ENCODE measurements at places on chromosomes 1 and 21. TPM values are rescaled to one million over a fixed set of nuclear protein-coding genes. Genes with fewer than 3 reads are reported as not detected.
A peak's percentile ranks its signal among the peaks of the same experiment; 100 is the strongest.

GRCh38 chr1:65687428-65688214 is 105.1 kb upstream of the PDE4B start:
- no peaks in the 10 kb centered on the region for H3K36me3 ChIP-seq
- no peak overlapping the region for H3K27ac ChIP-seq
- no peaks in the 10 kb centered on the region for H3K4me1 ChIP-seq
- H3K27me3 ChIP-seq: no peaks in the 10 kb centered on the region
- H3K4me3 ChIP-seq: no peak overlapping the region
- DNase-seq: peak; percentile 80

- H3K36me3 ChIP-seq: no peaks in the 10 kb centered on the region
- DNase-seq: peak; percentile 32
- peaks cover 32% of the 10 kb centered on the region for H3K27me3 ChIP-seq
- no peak overlapping the region for H3K27ac ChIP-seq
- H3K4me3 ChIP-seq: no peak overlapping the region
Observed at GRCh38 chr21:26961698-26962097, 5.2 kb downstream of the ADAMTS5 start.

GRCh38 chr21:35084869-35085268 is 35.8 kb upstream of the RUNX1 start:
- no peaks in the 10 kb centered on the region for H3K36me3 ChIP-seq
- no peaks in the 10 kb centered on the region for H3K4me1 ChIP-seq
- no peak overlapping the region for H3K27ac ChIP-seq
- H3K27me3 ChIP-seq: no peaks in the 10 kb centered on the region

- peaks cover 39% of the 10 kb centered on the region for H3K4me1 ChIP-seq
- H3K27me3 ChIP-seq: peaks cover 19% of the 10 kb centered on the region
- peak overlapping the region; percentile 85 for H3K4me3 ChIP-seq
- no peak for DNase-seq
- no peak overlapping the region for H3K27ac ChIP-seq
Observed at GRCh38 chr1:145997718-145998023, 1.3 kb upstream of the TXNIP start.

- H3K4me1 ChIP-seq: peaks cover 7% of the 10 kb centered on the region
- H3K27ac ChIP-seq: no peak overlapping the region
- H3K27me3 ChIP-seq: no peaks in the 10 kb centered on the region
- no peaks in the 10 kb centered on the region for H3K36me3 ChIP-seq
- no peak for DNase-seq
Observed at GRCh38 chr1:6779089-6779805, 6.0 kb upstream of the CAMTA1 start.

DNA sequence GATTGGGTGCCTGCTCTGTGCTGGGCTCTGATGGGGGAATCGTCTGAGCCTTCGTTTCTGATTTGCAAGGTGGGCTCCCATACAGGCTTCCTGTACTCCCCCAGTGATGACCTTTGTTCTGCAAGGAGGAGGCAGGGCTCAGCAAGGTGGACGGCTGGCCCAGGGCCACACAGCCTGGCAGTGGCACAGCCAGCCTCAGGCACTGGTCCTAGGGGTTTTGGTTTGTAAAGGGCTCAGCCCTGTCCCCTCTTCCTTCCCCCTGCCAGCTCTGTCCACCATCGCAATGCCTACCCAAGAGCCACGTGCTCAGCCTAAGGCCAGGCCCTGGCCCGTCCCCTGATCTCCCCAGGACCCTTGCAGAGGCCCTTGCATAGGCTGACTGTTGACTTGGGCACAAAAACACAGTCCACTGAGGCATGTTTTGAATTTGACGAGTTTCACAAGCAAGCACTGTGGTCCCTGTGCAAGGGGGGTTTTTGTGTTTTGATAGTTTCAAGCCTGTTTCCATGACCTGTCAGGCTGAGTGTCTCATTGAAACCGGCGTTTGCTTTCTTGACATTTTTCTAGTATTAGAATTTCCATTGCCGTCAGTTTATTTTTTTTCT is 39.5 kb upstream of the TNFRSF1B start:
- no peaks in the 10 kb centered on the region for H3K27me3 ChIP-seq
- H3K4me1 ChIP-seq: no peaks in the 10 kb centered on the region
- no peaks in the 10 kb centered on the region for H3K36me3 ChIP-seq

- no peaks in the 10 kb centered on the region for H3K36me3 ChIP-seq
- H3K4me3 ChIP-seq: peak overlapping the region; percentile 39
- peaks cover 46% of the 10 kb centered on the region for H3K4me1 ChIP-seq
- H3K27ac ChIP-seq: peak overlapping the region; percentile 43
Observed at GRCh38 chr1:82848043-82848442, 1047.3 kb downstream of the ADGRL2 start.

GRCh38 chr1:73516451-73516850 is 681.5 kb downstream of the LRRIQ3 start:
- H3K27me3 ChIP-seq: no peaks in the 10 kb centered on the region
- H3K4me1 ChIP-seq: no peaks in the 10 kb centered on the region
- H3K4me3 ChIP-seq: no peak overlapping the region

DNA sequence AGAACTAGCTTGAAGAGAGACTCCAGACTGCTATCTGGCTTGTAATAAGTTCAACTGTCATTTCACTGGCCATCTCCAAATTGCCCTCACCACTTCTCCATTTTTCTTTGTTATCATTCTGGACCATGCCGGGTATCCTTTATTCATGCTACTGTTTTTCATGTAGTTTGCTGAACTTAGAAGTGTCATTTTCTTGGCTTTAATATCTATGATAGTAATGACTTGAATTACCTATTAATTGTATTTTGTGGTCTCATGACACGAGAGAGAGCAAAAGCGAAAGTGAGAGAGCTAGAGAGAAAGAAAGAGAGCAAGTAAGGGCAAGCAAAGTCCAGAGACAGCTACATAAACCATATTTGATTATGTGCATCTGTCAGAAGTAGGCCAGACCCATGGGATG is 184.9 kb upstream of the ATP1B1 start:
- no peaks in the 10 kb centered on the region for H3K36me3 ChIP-seq
- H3K27ac ChIP-seq: no peak overlapping the region
- peaks cover 26% of the 10 kb centered on the region for H3K4me1 ChIP-seq
- H3K4me3 ChIP-seq: no peak overlapping the region

GRCh38 chr1:87404296-87404695 is 75.6 kb downstream of the LMO4 start:
- H3K27me3 ChIP-seq: no peaks in the 10 kb centered on the region
- H3K4me1 ChIP-seq: peaks cover 7% of the 10 kb centered on the region
- DNase-seq: no peak
- no peak overlapping the region for H3K27ac ChIP-seq
- no peaks in the 10 kb centered on the region for H3K36me3 ChIP-seq

DNA sequence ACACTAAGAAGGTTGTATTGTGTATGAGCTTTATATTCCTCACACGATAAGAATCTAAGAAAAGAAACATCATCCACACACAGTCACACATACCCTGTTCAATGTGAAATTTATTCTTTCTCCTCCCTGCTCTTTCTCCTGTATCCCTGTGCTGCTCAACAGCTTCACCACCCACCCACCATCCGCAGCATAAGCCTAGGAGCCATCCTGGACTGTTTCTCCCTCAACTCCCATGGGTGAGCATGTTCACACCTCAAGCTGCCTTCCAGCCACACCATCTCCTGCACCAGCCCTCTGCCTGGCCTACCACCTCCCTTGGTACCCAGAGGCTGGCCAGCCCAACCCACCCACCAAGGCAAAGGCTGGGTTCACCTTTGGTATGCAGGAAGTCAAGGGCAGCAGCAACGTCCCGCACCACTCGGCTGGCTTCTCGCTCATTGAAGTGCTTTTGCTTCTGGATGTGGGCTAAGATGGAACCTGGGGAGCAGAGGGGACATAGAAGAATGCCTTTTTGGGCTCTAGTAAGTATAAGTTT is 20.3 kb upstream of the KNCN start:
- no peak overlapping the region for H3K27ac ChIP-seq
- DNase-seq: no peak
- peaks cover 40% of the 10 kb centered on the region for H3K4me1 ChIP-seq

- H3K4me1 ChIP-seq: peaks cover 4% of the 10 kb centered on the region
- no peak for DNase-seq
- no peak overlapping the region for H3K27ac ChIP-seq
- no peaks in the 10 kb centered on the region for H3K36me3 ChIP-seq
- H3K4me3 ChIP-seq: no peak overlapping the region
Observed at GRCh38 chr1:41740630-41741239, 178.0 kb downstream of the HIVEP3 start.

DNA sequence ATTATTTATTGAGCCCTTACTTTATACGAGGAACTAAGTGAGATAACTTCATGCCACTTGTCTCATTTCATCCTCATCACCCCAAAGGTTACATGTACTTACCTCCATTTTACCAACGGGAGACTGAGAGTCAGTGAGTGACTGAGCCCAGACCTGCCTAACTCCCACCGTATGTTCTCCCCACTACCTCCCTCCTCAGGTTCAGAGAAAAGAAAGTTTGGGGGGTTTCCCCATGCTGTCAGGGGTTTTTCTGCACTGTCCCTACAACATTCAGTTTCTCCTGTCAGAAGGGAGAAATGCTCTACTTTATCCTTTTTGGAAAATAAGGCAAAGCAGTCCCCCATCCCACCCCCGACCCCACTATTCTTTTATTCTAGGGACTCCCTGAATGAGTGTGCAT is 32.9 kb downstream of the FAM78B start:
- no peaks in the 10 kb centered on the region for H3K4me1 ChIP-seq
- DNase-seq: no peak
- no peaks in the 10 kb centered on the region for H3K27me3 ChIP-seq
- no peak overlapping the region for H3K4me3 ChIP-seq
- no peak overlapping the region for H3K27ac ChIP-seq

DNA sequence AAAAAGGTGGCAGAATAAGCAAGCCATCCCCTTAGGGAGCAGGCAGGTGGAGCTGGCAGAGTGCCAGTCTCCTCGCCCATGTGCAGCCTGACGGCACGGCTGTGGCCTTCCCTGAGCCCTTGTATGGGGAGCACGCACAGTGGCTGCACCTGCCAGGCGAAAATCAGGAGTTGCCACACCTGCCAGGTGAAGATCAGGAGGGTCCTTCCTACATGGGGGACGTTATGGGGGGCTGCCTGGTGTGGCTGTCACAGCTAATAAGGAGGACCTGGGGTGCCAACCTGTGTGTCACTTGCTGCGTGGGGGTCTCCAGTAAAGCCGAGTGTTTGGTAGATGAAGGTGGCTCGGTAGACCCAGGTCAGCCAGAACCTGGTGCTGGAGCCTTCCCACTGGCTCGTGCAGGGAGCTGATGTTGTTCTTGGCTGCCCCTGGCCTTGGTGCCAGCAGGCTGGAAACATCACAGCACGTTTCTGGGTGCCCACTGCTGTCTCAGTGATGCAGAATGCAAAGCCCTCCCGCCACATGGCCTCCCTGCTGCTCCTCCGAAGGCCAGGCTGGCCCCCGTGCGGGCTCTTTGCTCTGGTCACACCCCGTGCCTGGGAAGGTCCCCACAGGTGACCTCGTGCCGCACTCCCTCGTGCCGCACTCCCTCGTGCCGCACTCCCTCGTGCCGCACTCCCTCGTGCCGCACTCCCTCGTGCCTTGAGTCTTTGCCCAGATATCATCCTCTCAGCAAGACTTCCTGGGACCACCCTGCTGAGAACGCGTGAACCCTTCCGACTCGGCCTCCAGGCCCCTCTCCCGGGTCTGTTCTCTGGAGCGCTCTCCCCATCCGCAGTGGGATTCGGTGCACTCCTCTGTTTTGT is 55.4 kb downstream of the SLC37A1 start:
- no peak overlapping the region for H3K27ac ChIP-seq
- H3K27me3 ChIP-seq: no peaks in the 10 kb centered on the region
- no peak overlapping the region for H3K4me3 ChIP-seq
- no peak for DNase-seq
- H3K4me1 ChIP-seq: peaks cover 14% of the 10 kb centered on the region

DNA sequence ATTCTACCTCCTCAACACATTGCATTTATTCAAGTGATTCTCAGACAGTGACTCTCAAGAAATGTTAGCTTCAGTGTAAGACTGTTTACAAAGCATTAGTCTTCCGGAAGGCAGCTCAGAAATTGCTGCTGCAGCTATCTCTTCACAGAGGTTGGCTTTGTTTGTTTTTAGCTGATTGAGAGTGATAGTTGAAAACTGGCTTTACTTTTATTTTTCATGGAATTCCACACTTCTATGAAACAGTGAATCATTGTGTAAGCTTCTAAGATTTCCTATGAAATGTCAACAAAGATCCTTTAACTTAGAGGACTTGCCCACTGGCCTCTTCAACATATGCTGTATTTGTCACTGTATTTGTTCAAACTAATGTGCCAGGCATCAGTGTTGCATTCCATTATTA is 121.3 kb downstream of the TNNI3K start:
- H3K4me1 ChIP-seq: peaks cover 13% of the 10 kb centered on the region
- DNase-seq: no peak
- H3K27ac ChIP-seq: no peak overlapping the region
- no peak overlapping the region for H3K4me3 ChIP-seq
- H3K36me3 ChIP-seq: no peaks in the 10 kb centered on the region
- no peaks in the 10 kb centered on the region for H3K27me3 ChIP-seq

- no peaks in the 10 kb centered on the region for H3K27me3 ChIP-seq
- H3K4me3 ChIP-seq: peak overlapping the region; percentile 22
- DNase-seq: no peak
- H3K36me3 ChIP-seq: no peaks in the 10 kb centered on the region
Observed at GRCh38 chr1:12157366-12158231, 9.2 kb upstream of the TNFRSF1B start.

DNA sequence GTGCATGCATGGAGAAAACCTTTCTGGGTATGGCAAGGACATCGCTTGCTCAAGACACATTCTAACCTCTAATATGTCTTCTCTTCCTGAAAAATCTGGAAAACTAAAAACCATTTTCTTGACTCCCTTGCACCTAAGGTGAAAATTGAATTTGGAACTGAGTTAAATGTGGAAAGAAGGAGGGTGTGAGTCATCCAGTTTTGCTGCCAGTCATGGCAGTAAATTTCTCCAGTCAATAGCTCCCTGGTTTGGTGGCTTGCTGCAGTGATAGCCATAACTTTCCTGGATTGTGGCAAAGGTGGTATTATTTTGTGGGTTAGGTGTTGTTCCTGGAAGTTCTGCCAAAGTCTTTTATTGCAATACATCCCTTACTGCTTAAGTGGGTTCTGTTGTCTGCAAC is 2.5 kb downstream of the ZCCHC17 start:
- no peak overlapping the region for H3K27ac ChIP-seq
- no peak for DNase-seq
- H3K27me3 ChIP-seq: no peaks in the 10 kb centered on the region
- peaks cover 17% of the 10 kb centered on the region for H3K4me1 ChIP-seq

Gene KIF17
- 4.0 TPM for total RNA-seq

Gene PLA2G2C
- total RNA-seq: not detected

Gene LCE1C
- not detected for total RNA-seq

Gene PGBD5
- 1.2 TPM for total RNA-seq

Gene DNASE2B
- total RNA-seq: not detected

Gene CELA3A
- total RNA-seq: not detected

Gene RPE65
- not detected for total RNA-seq

Gene GUCA2B
- total RNA-seq: not detected

Gene ZBTB40
- 14.9 TPM for total RNA-seq

Gene GBP6
- not detected for total RNA-seq

All from neural progenitor cell (in vitro differentiated cells).